ENCODE measurements at places on chromosomes 2 and 18.

- DNase-seq = no peak
Observed at GRCh38 chr2:122148128-122148767, 392.8 kb downstream of the TSN start.

- DNase-seq = no peak
Observed at GRCh38 chr2:74424139-74424992, 2.8 kb downstream of the WDR54 start.

DNA sequence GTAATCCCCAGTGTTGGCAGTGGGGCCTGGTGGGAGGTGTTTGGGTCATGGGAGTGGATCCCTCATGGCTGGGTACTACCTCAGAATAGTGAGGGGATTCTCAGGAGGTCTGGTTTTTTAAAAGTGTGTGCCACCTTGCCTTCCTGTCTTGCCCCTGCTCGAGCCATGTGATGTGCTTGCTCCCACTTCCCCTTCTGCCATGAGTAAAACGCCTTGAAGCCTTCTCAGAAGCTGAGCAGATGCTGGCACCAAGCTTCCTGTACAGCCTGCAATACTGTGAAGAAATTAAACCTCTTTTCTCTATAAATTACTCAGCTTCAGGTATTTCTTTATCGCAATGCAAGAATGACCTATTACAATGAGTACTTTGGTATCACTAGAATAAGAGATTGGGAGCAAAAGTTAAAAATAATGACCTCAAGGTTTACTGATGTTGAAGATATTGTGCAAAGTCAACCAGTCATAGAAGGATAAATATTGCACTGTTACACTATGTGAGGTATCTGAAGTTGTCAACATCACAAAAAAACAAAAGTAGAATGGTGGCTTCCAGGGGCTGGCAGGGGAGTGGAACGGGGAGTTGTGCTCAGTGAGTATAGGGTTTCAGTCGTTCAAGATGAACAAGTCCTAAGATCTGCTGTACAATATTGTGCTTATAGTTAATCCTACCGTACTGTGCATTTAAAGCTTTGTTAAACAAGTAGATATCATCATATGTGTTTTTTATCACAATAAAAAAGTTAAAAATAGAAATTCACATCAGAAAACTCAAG lies 938.3 kb upstream of the CNTNAP5 start:
- no peak for DNase-seq

GRCh38 chr18:2032036-2032435 lies 539.3 kb downstream of the METTL4 start:
- no peak for DNase-seq

GRCh38 chr2:236993-237539 lies 26.8 kb downstream of the SH3YL1 start:
- DNase-seq = no peak

All from activated T-cell treated with anti-CD3 and anti-CD28 coated beads, Interleukin-2, amount 50 U/mL, for 1 hour (primary cell).